ENCODE measurements at places on chromosomes 16 and 17.

DNA sequence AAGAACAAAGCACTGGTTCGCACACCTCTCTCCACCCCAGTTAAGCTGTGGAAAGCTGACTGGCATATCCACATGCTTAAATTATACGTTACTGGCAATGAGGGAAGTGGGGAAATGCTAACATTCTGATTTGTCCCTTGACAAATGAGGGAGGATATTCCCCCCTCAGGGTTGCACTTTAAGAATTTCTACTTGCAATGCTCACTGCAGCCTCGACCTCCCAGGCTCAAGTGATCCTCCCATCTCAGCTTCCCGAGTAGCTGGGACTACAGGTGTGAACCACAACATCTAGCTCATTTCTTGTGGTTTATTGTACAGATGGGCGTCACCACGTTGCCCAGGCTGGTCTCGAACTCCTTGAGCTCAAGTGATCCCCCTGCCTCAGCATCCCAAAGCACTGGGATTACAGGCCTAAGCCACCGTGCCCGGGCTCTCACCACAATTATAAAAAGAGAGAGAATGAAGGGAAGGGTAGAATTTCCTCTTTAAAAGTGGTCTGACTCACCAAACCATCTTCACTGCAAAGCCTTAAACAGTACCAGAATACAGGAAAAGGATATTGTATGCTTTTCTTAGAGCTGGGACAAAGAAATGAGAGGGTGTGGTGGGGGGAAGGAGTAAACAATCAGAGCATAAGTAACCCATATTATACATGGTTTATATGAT is 38.9 kb downstream of the KANSL1 start:
- no peak for DNase-seq

- DNase-seq = no peak
These were observed 55.2 kb downstream of the CDH11 start for GRCh38 chr16:65066651-65067050.

- no peak for DNase-seq
These were observed 5.8 kb upstream of the MT3 start for GRCh38 chr16:56583351-56584168.

- DNase-seq = no peak
These were observed 204.4 kb downstream of the IRF8 start for GRCh38 chr16:86103320-86103719.

DNA sequence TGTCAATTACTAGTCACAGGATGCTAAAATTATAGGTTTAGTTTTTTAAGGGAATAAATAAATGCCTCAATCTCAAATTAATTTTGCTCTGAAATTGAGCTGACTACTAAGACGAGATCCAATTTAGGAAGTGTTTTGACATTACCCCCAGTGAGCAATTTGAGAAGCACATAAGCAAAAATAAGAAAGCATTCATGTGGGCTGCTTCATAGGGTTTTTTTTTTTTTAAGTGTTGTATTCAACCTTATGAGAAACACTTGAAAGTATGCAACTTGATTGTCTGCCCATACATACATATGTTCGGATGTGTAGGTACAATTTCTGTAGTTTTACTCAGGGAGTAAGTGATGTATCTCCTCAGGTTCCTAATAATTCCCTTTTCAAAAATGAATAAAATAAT is 77.6 kb downstream of the PRKCA start:
- no peak for DNase-seq

GRCh38 chr16:55248494-55248893 is 75.5 kb upstream of the IRX6 start:
- DNase-seq = no peak

- DNase-seq = peak; percentile 76
These were observed 11.5 kb downstream of the RMI2 start for GRCh38 chr16:11356573-11357331.

DNA sequence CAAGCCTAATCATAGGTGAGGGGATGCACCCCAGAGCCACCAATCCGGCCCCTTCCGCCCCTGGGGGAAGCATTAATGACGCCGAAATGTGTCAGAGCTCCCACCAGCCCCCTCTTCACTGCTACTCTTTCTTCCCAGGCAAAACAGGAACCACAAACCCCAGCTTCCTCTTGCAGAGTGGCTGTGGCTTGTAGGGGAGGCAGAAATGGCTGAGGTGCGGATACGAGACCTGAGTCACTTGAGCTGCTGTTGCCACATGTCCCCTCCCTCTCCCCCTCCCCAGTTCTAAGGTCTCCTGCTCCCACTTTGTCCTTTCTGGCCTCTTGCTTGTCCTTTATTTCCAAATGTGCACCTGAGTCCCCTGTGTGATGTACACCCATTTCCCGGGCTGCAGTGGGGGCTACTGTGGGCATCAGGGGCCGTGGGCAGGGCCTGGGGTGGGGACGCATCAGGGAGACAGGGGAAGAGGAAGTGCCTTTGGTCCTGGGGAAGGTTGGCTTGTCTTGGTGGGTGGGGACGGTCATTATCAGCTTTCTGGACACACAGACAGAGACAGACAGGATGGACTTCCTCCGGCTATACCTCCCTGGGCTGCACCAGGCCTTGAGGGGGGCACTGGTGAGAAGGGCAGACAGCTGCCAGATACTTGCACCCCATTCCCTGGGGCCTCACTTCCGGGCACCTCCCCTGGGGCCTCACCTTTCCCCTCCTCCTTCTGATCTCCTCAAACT is at the start of gene APOBR:
Gene APOBR (plus strand): TSS at position 523 of the 731 bp plus-strand sequence. CDS start 39 bp downstream, at position 562.
- no peak for DNase-seq

- DNase-seq = no peak
These were observed 40.3 kb upstream of the SREBF1 start for GRCh38 chr17:17876959-17877528.

GRCh38 chr17:67759355-67760171 is 41.8 kb downstream of the NOL11 start:
- peak; percentile 40 for DNase-seq

GRCh38 chr16:70568601-70569237 is 45.1 kb downstream of the SF3B3 start:
- no peak for DNase-seq

DNA sequence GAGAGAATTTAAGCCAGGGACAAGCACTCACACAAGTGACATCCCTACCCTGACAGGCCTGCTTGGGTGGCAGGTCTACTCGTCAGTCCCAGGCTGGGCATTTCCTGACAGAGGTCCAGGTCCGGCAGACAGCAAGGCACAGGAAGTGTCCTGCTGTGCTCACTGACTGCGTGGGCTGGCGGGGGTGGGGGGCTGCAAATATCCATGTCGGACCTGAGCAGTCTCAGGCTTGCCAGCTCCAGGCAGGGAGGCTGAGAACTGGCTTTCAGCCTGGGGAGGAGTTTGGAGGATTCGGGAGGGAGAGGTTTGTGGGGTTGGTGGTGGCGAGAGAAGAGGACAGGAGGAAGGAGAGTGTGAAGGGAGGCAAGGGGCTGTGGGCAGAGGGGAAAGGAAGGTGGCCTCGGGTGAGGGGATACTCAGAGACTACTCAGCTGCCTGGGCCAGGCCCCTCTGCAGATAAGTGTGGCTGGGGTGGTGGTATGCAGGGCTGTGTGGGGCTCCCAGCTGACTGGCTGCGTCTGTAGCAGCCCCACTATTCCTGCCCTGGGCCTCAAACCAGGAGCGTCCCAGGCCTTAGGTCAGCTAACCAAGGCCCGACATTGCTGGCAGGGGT is 7.8 kb downstream of the HIC1 start:
- no peak for DNase-seq

DNA sequence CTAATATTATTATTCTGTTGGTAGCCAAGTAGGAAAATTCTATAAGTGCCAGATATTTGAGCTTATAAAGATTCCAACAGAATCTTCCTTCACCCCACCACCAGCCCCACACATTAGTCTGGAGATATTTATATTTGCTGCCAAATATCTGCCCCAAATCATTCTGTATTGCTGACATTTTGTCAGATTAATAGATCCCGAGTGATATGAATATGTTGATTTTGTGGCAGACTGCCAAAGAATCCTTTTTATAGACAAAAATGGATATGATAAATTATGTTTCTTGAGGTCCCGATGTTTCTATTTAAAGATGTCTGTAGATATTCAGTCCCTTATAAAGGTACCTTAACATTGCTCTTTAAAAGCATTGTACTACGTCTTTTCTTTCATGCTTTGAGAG is 162.2 kb upstream of the KCNJ16 start:
- no peak for DNase-seq

GRCh38 chr16:85625053-85625452 is 11.9 kb downstream of the GSE1 start:
- DNase-seq = no peak

GRCh38 chr17:4719684-4720221 is 9.3 kb downstream of the ARRB2 start:
- DNase-seq = no peak

GRCh38 chr17:64092113-64092512 is 37.8 kb downstream of the ERN1 start:
- no peak for DNase-seq

DNA sequence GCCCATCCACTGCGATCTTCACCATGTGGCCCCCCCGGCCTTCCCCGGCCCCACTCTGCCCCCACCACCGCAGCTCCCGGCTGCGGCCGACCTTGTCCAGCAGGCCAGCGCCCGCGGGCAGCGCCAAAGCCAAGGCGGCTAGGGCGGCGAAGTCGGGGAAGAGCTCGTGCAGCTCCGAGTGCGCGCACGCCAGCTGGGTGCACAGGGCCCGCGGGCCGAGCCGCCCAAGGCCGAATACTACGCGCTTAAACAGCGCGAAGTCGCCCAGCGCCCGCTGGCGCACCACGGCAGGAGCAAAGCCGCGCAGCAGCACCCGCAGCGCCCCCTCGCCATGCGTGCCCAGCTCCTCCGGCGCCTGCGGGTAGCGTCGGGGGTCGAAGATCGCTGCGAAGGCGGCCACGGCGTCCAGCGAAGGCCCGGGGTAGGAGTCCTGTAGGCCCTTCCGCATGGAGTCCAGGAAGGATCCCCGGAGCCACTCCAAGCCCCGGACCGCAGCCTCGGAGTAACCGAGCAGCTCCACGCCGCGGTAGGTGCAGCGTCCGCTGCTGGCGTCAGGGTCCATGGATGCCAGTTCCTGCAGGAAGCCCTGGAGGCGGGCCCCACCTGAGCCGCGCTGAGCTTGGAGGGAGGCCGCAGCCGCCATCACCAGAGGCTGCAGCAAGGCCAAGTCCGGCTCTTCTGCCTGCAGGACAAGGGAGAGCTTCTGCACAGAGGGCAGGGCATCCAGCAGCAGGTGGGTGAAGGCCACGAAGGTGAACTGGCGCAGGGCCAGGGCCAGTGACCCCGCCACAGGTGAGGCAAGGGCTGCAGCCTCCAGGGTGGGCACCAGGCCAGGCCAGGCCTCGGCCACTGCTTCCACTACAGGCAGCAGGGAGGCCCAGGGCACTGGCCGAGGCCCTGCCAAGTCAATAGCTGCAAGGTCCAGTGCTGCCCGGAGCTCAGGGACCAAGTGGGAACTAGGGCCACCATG is 10.3 kb downstream of the C17orf113 start:
- no peak for DNase-seq

GRCh38 chr17:79920751-79921410 is 81.6 kb upstream of the CBX4 start:
- no peak for DNase-seq

GRCh38 chr16:27679899-27680298 is 130.0 kb downstream of the KATNIP start:
- no peak for DNase-seq

DNA sequence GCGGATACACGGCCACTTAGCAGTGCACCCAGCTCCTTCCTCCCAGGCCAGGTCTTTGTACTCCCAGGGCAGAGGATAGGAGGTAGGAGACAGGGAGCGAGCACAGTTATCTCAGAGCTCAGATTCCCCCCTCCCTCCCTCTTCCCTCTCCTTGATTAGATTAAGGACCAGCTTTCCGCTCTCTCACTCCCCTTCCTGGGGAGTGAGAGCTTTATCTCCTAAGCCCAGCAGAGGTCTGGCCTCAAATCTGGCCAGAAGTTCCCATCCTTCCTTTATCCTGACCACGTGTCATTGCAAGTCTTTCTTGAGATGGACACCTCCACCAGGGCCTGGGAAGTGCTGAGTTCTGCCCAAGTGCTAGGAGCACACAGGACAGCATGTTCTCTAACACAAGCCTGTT is 5.1 kb downstream of the ARL4D start:
- DNase-seq = no peak

- DNase-seq = no peak
These were observed 1.1 kb downstream of the EZH1 start for GRCh38 chr17:42743595-42744282.

GRCh38 chr17:13154930-13155329 is 137.1 kb upstream of the ELAC2 start:
- no peak for DNase-seq

- DNase-seq = no peak
These were observed 2.1 kb downstream of the CASKIN1 start for GRCh38 chr16:2194166-2194834.

GRCh38 chr17:3983606-3984484 is 19.6 kb upstream of the ATP2A3 start:
- DNase-seq = peak; percentile 16

GRCh38 chr17:78884148-78884825 is 18.7 kb downstream of the CEP295NL start:
- DNase-seq = peak; percentile 73
